ENCODE measurements at places on chromosomes 4 and X.

DNA sequence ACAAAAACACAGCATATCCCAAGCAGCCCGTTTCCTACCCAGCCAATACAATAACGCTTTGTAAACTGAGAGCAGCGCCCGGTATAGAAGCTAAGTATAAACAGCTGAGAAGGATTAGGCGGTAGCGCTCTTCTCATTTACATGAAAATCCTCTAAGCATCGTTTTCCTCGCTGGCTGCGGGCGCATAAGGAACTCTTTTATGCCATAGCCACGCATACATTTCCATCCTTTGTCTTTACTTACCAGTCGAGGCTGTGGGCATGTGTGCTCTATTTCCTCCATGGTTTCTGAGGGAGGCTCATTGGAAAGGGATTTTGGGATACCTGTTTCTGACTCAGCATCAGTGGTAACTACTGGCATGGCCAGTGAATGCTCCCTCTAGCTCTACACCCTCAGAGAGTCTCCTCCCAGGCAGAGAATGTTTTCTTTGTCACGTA lies 383 bp downstream of the PCYT1B start:
- no peak for DNase-seq

DNA sequence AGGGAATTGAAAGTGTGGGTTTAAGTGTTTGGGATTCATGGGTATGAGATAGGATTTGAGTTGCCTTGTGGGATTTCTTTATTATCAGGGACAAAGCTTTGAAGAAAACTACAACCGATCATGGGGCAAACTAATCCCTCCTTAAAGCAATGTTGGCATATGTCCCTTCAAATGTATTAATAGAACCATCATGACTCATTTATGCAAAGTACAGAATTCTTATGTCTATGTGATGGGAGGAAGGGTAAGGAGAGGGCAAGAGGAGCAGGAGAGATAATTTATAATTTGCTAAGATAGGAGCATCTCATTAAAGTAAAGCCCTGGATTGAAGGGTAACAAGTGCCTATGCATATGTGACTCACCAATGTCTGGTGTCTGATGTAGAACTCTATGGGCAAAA lies 94.2 kb downstream of the PHEX start:
- DNase-seq: no peak

GRCh38 chrX:78839711-78840110 lies 92.2 kb downstream of the LPAR4 start:
- no peak for DNase-seq

- DNase-seq: no peak
These were observed 77.9 kb downstream of the HPGD start for GRCh38 chr4:174444390-174444789.

DNA sequence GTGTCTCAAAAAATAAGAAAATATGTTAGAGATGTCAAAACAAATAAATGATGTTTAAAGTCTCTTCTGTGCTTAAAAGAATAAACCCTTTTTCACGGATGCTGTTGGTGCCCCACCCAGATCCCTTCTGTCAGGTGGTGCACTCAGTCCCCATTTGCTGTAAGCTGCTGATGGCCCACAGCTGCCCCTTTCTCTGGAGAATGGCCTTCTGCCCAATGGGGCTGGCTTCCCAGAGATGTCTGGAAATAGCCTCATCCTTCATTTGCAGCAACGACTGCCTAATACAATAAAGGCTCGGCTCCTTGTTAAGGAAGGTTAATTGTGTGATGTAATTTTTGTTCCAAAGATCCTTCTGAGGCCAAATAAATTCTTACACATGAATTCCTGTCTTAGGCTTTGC lies 31.8 kb downstream of the ETNPPL start:
- no peak for DNase-seq

GRCh38 chr4:82785611-82786400 lies 12.8 kb downstream of the SCD5 start:
- no peak for DNase-seq

DNA sequence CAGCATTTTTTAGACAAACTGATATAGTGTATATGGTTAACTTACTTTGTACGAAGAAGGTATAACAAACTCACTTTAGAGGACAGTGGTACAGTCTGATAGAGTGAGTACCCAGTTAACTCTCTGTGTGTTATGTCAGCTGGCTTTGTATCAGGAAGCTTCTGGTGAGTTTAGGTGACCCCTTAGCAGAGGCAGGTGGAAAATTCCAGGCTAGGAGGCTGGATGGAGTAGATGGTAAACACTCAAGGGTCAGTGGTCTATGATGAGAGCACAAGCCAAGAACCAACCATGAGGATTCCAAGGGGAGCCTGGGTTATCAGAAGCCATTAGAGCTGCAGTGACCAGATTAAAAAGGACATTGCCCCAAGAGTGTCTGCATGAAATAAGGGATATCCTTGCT lies 227.3 kb upstream of the CENPE start:
- DNase-seq: no peak

DNA sequence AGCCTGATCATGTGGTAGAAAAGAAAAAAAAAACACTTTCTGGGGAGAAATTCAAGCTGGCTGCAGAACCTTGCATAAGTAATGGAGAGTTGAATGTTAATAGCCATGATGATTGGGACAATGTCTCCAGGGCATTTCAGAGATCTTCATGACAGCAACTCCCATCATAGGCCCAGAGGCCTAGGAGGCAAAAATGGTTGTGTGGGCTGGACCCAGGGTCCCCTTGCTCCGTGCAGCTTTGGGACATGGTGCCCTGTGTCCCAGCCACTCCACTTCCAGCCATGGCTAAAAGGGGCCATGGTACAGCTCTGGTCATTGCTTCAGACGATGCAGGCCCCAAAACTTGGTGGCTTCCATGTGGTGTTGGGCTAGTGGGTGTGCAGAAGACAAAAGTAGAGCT lies 1170.9 kb downstream of the C4orf33 start:
- no peak for DNase-seq

DNA sequence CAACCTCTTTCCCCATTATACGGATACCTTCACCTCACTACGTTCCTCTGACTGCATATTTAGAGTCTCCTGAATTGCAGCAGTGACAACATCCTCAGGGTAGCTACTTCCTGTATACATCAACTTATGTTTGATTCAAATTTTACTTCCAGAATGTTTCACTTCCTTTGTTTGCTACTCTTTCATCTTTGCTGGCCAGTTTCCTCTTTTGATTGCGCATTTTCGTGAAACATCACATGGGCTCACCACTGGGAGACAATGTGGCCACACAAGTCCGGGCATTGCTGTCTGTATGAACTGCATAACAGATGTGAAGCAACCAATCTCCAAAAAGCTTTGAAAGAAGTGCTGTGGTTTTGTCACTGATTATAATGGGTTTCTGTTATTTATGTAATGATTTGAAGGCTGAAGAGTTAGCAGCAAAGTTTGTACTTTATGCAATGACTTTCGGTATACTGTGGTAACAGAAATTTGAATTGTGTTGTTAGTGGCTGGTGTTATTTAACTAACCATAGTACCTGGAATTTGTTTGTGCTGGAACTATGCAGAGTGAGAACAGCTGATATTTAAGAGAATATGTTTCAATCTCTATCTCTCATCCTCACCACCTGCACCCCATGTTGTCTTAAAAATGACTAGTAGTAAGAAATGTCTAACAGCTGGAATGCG lies 7.4 kb downstream of the SNCA start:
- no peak for DNase-seq

GRCh38 chrX:55026143-55026542 lies 4.6 kb downstream of the ALAS2 start:
- DNase-seq: no peak

GRCh38 chr4:3026540-3026939 lies 47.8 kb downstream of the HTT-AS start:
- no peak for DNase-seq

DNA sequence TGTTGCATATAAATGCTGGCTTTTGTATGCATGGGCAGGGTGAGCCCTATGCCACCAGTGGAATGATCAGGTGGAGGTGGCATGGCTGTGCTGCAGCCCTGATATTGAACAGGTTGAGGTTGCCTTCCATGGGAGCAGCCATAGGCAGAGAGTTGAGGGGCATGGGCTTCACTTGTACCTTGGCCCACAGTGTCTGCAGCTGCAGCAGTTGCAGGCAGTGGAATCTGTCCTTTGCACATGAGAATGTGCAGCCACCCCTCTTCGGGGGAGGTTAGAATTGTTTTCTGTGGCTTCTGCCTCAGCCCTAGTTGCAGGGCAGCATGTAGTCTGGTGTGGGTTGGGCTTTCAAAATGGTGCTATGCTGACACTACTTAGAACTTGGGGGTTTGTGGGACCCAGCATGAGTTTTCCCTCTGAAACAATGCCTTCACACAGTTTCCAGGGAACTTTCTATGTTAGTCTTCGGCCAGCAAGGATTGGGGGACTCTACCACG lies 25.4 kb upstream of the VSIG1 start:
- DNase-seq: no peak

- no peak for DNase-seq
These were observed at the start of gene DGKQ for GRCh38 chr4:973431-974397. Gene DGKQ, minus strand, starts transcription at chr4:973569. Its CDS starts 87 bp downstream, at chr4:973482.

DNA sequence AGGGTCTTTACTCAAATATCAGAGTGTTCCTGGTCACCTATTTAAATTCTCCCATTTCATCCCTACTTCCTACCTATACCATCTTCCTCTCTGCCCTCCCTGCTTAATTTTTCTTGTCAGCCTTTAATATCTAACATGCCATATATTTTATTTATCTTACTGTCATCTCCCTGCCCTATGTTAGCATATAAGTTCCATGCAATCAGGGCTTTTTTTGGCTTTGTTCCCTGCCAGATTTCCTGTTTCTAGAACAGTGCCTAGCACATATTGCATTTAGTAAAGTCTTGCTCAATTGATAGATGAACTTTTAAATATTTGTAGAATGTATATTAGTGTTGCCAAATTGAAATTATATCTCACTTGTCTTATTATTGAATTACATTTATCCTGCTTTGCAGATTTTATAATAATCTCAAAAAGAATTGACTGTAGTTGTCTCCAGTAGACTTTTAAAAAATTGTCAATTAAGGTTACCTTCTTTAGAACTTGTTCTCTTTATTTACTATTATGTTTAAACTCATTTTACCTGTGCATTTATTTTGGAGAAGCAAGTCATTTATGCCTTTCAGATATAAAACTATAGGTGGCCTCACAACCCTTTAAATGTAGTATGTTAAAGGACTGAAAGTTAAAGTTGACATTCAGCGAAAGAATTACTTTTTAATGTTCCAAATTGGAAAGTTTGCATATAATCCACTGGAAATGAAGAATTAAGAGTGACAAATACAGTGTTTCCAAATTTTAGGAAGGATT lies 108.2 kb upstream of the BMPR1B start:
- no peak for DNase-seq

DNA sequence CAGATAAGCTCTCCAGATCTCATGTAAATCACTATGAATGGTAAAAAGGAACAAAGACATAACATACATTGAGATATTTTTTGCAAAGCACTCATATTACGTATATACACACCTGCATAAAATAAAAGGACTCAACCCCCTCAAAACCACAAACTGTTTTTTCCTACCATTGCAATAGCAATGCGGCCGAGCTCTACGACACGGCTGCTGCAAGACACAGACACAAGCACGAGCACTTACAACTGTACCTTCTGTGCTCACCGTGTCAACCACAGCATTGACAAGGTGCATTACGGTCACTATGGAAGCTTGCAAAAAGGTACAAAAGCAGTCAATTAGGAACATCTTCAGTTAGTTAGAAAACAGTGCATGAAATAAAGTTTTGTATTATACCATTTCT lies 37.1 kb upstream of the MTNR1A start:
- no peak for DNase-seq

DNA sequence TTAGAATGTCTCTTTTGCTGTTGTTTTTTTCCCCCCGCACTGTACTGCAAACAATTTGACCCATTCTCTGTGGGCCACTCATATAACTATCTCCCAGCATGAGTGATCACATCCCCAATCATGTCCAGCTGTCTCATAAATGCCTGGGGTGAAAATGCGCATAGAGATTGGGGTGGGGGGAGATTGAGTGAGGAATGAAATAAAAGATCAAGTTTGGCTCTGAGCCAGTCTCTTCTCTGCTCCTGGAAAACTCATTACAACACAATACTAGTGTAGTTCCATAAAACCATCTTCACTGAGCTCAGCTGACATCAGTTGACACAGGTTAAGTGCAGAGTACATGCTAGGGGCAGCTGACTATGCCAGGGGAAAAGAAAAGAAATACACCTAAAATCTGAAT lies 96.9 kb downstream of the EGF start:
- no peak for DNase-seq

GRCh38 chr4:56531149-56531770 lies 25.7 kb downstream of the ARL9 start:
- no peak for DNase-seq

GRCh38 chr4:139903845-139904244 lies 238.2 kb downstream of the MGST2 start:
- DNase-seq: no peak

DNA sequence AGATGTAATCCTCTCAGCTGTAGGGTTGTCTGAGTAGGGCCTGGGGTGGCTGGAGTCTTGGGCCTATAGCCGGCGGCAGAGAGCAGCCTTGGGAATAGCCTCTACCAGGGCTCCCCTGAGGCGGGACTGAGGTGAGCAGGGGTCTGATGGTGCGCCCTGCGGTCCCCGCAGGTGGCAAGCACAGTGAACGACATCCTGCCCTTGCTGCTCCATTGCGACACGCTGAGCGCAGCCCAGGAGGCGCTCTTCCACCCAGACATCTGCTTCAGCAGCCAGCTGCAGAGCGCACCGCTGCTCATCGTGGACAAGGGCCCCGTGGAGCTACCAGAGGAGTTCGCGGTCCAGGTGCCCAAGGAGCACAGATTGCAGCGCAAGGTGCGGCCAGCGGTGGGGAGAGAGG lies 317.0 kb downstream of the ADGRL3 start:
- no peak for DNase-seq

GRCh38 chr4:86334020-86334750 lies 25.7 kb downstream of the MAPK10 start:
- DNase-seq: no peak

GRCh38 chrX:96372313-96373046 lies 312.2 kb upstream of the DIAPH2 start:
- no peak for DNase-seq

DNA sequence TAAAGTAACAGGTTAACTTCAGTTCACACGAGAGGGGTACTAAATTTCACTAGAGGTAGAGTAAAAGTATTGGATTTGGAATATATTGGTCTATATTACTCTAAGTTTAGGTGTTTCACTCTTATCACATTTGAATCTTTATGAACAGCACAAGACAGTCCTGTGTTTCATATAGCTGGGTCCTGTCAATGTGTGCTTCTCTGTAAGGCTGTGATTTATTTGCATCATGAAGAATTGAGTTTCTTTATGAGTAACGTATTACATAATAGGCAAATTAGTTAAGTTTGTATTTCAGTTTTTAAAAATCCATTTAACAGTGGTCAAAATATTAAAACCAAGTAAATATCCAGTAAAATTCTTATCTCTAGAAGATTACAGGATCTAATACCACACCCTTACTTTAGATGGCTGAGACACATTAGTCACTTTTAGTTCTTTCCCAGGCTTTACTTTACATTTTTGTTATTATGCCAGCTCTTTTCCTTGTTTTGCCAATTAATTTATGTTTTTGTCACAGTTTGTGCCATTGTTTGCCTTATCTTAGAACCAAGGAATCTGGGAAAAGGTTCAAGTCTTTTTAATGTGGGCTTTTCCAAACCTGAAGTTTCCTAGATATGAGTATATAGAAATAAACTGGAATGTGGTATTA lies 32.1 kb downstream of the NUDT6 start:
- DNase-seq: no peak

All from right renal cortex interstitium (tissue), 3 donors.